ENCODE measurements at places on chromosomes 2 and 18. TPM values are rescaled to one million over a fixed set of nuclear protein-coding genes. Genes with fewer than 3 reads are reported as not detected.
A peak's percentile ranks its signal among the peaks of the same experiment; 100 is the strongest.

DNA sequence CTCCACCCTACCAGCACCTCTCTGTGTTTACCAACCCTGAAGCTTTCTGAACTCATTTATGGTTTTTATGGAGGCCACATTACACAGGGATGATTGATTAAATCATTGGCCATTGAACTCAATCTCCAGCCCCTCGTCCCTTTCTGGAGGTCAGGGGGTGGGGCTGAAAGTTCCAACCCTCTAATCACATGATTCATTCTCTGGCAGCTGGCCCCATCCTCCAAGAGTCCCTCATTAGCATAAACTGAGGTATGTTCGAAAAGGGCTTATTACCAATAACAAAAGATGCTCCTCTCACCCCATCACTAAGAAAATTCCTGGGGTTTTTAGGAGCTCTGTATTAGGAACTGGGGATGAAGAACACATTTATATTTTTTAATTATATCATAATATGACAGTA lies 92.3 kb downstream of the DIS3L2 start:
- DNase-seq: no peak

DNA sequence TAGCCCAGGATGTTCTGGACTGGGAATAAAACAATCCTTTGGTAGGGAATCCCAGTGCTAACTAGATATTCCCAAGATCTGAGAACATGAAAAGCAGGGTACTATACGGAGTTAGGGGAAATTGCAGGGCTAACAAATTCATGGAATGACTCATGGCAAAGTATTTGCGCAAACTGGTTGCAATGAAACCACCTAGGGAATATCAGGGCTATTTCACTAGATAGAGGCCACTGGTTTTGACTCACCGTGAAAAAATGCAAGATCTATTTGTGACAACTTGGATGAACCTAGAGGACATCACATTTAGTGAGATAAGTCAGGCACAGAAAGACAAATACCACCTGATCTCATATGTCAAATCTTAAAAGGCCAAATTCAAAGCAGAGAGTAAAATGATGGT lies 233.3 kb downstream of the MBD2 start:
- peak; percentile 94 for DNase-seq

GRCh38 chr2:143717053-143717452 lies 587.8 kb downstream of the ARHGAP15 start:
- peak; percentile 9 for DNase-seq

DNA sequence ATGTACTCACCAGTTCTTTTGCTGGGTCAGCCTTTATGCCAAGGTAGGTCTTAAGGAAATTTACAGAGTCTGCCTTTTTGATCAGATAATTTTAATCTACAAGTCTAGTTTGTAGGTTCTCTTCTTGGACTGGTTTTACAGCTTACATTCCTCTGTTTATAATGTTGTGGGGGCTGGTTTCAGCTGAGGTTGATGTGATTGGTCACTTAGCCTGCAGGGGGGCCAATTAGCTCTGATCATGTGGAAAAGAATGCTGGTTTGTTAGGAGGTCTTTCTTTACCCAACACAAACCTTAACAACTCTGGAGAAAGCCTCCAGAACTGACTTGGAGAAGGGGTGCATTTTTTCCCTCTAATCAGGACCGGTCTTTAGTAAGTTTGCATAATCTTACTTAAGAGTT lies at the start of gene KCNJ13:
KCNJ13 (minus strand) TSS at position 131 of the 400 bp plus-strand sequence. CDS start 5,203 bp downstream, outside the sequence.
- DNase-seq: no peak

GRCh38 chr2:239441261-239442078 lies 40.6 kb upstream of the HDAC4 start:
- DNase-seq: no peak

DNA sequence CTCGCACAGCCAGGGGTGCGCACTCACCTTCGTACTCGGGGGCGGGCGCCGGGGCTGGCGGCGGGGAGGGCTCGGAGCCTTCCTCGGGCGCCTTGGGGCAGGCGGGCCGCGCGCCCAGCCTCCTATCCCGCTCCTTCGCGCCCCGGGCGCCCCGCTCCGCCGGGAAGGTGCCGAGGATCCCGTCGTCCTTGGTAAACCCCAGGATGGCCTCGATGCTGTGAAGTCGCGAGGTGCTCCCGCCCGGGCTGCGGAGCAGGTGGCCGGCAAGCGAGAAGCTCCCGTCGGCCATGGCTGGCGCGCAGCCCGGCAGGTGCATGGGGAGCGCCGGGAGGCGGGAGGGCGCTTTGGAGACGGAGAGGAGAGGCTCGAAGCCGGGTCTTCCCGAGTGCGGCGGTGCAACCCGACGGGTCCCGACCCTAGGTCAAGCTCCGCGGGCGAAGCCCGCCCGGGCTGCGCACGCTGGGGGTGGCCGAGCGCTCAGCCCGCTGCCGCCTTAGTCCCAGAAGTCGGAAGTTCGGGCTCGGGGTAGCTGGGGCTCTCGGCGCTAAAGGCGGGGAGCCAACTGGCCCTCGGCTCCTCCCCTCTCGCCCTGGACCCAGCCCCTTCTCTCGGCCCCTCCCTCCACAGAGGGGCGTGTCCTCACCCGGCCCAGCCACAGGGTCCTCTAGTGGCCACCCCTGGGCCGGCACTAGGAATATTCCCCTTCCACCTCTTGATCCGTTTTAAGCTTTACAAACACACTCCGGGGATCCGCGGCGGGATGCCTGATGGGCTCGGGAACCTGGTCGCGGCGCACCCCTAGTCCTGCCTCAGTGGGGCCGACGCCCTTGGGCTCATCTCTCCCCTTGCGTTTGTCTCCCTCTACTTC lies at the start of gene RAX:
RAX (minus strand) TSS at position 564 of the 868 bp plus-strand sequence; CDS start at position 316, 248 bp downstream.
- DNase-seq: no peak

DNA sequence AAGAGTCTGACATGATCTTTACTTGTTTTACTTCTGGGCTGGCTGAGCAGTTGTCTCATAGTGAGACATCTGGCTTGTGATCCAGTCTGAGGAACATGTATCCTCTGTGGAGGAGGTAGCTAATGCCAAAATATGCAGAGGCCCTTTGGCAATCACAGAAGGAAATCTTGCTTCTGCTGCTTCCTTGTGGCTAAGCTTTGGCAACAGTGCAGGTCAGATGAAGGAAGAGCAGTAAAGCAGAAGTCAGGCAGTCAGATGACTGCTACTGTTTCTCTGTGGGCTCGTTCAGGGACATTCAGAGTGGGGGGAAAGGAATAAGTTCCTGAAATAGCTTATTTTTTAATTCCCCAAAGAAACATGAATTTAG lies 22.3 kb downstream of the DOK1 start:
- DNase-seq: peak; percentile 57

- no peak for DNase-seq
Observed at GRCh38 chr2:162368494-162368893, 24.6 kb downstream of the GCA start.

DNA sequence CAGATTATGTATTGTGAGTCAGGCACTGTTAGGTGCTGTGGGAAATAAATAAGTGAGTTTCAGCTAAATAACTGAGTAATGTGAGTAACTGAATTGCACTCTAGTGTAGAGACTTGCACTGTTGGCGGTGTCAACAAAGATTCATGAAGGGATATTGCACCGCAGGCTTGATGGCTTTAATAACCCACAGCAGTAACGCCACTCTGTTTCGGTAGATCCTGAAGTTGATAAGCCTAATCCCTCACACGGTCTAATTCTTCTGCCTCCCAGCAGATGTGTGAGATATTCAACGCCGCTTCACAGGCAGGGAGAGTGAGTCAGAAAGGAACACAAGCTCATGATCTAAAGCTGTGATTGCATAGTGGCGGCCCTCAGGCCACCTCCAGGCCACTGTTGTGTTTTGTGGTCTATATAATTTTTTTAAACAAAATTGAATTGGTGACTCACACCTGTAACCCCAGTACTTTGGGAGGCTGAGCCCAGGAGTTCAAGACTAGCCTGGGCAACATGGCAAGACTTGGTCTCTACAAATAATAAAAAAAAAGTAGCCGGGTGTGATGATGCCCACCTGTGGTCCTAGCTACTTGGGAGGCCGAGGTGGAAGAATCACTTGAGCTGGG lies 94.3 kb downstream of the LIPG start:
- DNase-seq: peak; percentile 72

- DNase-seq: no peak
Observed at GRCh38 chr2:225930687-225931086, 531.2 kb downstream of the NYAP2 start.

DNA sequence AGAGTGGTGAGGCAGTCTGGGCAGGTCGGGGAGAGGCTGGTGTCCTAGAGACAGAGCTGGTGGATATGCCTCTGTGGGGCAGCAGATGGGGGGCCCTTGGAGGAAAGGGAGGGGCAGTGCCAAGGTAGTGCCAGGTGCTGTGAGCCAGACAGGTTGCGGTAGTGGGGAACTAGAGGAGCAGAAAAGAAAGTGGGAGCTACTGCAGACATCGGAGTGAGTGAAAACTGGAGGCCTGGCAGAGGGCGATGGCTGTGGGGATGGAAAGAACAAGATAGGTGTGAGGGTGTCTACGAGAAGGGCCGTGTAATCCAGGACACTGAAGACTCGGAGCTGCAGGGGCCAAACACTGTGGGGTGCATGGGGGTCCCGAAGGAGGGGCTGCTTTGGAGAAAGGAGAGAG lies 21.7 kb downstream of the C1QL2 start:
- no peak for DNase-seq

Gene MERTK
- total RNA-seq: 0.46 TPM

Gene NLRC4
- total RNA-seq: not detected
